ENCODE measurements at places on chromosomes 3 and 15.
A peak's percentile ranks its signal among the peaks of the same experiment; 100 is the strongest.

GRCh38 chr3:54028372-54028771 is 94.0 kb upstream of the CACNA2D3 start:
- no peak for DNase-seq

DNA sequence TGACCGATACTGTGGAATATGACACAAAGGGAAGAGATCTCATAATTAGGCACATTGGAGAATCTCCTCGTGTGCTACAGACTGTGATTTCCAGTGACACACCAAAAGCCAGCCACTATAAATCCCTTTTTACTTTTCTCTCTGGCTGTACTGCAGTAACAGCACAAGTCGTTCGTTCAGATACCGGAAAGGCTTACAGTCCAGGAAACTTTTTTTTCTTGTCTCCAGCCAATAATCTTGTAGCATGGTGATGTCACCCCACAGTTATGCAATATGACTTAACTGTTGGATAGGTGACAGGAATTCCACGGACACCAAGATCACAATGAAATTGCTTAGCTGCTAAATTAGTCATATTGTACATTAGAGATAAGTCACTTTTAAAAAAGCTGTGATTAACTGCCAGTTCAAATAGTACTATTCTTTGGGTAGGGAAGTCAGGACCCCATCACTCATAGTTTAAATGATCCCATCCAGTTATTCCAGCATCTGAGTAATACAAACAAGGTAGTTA is 36.3 kb upstream of the TSC22D2 start:
- peak; percentile 99 for DNase-seq

GRCh38 chr3:78015856-78016255 is 976.0 kb downstream of the ROBO2 start:
- DNase-seq: no peak

DNA sequence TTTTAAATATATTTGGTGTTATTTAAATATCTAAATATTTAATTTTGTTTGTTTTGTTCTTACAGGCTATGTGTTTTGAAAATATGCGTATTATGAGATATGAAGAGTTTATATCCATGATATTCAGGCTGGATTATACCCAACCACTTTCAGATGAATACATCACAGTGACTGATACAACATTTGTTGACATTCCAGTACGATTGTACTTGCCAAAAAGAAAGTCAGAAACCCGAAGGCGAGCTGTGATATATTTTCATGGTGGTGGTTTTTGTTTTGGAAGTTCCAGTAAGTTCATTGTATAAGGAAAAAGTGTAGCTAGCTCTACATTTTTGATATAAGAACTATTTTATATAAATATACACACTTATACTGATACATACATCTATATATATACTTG is 6.9 kb downstream of the AADACL2 start:
- no peak for DNase-seq
